Cerebellum (tissue), 4 donors: ENCODE measurements at places on chromosomes 13 and 19.

DNA sequence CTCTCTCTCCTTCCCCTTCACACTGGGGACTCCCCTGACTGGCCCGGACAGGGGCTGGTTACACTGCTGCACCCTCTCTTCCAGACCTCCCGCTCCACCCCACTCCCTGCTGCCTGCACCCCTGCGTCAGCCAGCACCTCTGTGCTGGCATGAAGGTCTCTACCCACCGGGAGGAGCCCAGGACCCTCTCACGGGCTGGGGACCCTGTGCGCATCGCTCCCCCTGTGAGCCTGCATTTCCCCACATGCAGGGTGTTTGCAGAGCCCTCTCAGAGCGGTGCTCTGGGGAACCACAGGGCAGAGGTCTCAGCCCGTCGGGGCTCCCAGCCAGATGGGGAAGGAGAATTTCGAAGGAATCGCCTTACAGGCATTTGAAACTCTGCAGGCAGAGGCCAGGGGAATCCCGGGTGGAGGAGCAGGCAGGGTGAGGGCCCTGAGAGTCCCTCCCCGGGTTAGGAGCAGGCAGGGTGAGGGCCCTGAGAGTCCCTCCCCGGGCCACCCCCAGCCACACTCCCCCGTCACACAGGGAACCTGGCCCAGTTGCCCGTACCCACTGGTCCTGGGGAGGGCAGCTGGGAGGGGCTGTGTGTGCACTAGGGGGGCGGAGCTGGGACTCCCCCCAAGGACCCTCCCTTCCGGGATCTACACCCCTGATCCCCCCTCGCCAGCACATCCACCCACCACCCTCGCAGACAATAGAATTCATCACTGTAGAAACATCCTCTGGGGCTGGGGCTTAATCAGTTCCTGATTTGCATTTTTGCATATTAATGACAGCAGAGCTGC lies 16.3 kb upstream of the TCF3 start:
- no peak for DNase-seq

- DNase-seq: peak; percentile 39
Observed at GRCh38 chr13:39415008-39415802, 187.8 kb downstream of the LHFPL6 start.

DNA sequence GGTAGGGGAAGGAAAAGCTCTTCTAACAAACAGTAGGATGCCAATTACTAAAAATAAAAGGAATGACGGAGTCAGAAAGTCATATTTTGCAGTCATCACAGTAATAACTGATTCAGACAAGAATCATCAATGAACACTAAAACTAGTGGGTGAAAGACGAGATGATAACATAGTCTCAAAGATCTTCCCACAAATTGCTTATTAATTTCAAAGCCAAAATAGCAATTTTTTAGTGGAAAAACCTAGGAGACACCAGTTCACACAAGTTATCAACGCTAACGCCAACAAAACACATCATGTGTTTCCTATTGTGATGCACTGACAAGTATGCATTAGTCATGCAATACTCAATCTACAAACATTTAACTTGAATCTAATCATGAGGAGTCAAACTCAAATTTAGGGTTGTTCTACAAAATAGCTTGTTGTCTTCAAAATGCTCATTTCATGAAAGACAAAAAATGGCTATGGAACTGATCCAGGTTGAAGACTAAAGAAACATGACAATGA lies 18.6 kb downstream of the ZNF233 start:
- no peak for DNase-seq

GRCh38 chr19:48768994-48769713 lies 13.8 kb downstream of the FGF21 start:
- no peak for DNase-seq

DNA sequence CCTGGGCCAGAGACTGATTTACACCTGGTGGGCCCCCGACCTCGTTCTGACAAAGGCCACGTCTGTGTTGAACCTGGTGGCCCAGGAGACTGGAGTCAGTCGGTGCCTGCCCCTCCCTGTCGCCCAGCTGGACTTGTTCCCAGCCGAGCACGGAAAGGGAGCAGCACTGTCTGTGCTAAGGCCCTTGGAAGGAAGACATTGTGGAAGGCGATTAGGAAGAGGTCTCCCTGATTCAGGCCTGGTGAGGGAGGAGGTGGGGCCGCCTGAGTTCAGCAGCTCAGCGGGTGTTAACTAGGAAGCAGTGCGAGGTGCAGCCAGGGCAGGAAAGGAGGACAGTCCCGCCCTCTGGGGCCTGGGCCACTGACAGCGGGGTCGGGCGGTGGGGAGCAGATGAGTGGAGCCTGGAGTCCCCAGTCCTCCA lies 64.7 kb downstream of the GPR12 start:
- DNase-seq: no peak

DNA sequence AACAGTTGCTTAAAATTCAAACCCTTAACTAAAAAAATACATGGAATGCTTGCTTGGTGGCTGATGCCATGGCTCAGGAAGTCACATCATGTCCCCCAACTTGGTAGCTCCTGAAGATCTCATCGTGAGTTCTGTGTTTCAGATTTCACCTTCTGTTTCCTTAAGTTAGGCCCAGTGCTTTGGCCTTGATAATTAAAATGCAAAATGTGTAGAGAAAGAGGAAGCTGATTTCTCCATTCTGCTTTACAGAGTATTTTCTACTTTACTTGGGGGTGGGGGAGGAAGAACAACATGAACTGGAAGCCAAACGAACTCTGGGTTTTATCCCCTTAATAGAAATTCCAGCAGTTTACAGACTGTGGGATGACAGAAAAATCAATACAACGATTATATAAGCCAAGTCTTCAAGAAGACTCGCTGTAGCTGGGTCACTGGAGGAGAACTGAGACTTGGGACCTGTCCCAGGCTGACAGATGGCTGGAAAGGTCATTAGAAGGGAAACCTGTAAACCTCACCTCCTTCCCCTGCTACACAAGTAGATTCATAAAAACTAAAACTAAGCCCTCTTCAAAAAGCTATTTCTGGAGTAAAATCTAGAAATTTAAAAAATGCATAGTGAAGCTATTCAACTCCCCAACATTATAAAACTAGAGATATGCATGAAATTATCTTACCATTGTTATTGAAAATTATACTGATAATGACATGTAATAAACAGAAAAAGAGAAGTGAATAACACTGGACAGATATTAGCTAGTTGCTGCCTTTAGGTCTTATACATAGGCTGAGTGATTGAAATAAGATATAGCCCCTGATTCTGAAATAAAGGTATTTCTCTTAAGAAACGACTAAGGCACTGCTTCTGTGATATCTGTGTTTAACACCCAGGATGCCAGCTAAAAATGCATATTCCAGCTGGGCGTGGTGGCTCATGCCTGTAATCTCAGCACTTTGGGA lies 22.1 kb upstream of the GGACT start:
- DNase-seq: peak; percentile 91

- no peak for DNase-seq
Observed at GRCh38 chr13:46480131-46480530, 72.8 kb upstream of the LRCH1 start.

- no peak for DNase-seq
Observed at GRCh38 chr19:1418496-1418775, 11.1 kb downstream of the DAZAP1 start.

GRCh38 chr19:30076101-30076551 lies 134.1 kb downstream of the URI1 start:
- no peak for DNase-seq

DNA sequence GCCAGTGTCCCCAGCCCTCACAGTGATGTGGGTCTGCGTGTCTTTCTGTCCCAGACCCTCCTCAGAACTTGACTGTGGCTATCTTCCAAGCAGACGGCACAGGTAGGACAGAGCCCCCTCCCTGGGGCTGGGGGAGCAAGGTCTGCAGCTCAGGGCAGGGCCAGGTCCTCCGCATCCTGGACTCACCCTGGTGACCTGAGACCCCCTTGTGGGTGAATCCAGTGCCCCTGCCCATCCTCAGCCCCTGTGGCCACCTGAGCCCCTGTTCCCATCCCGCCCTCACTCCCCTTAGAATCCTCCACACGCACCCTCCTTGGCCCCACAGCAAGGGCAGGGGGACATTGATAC lies 39.0 kb upstream of the CD33 start:
- DNase-seq: no peak

GRCh38 chr19:7697721-7698287 lies 4.1 kb downstream of the FCER2 start:
- DNase-seq: no peak

- DNase-seq: no peak
Observed at GRCh38 chr13:46683676-46684260, 113.2 kb downstream of the ESD start.

DNA sequence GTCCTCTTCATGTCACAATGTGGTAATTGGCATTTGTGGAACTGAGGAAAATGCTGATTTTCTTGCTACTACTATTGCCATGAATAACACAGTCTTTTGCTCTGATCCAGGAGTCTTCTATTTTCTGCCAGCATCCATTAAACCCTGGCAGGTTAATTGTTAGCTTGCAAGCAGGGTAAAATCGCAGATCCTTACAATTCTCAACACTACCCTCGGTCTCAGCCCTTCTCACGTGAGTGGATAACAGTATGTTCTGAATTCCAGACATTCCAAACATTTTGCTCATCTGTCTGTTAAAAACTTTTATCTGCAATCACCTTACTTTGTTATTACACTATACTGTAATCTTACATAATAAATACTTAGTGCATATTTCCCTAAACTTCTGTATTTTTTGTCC lies 251.3 kb upstream of the ATXN8OS start:
- DNase-seq: no peak

- no peak for DNase-seq
Observed at GRCh38 chr13:76939215-76939614, 9.1 kb upstream of the ACOD1 start.

DNA sequence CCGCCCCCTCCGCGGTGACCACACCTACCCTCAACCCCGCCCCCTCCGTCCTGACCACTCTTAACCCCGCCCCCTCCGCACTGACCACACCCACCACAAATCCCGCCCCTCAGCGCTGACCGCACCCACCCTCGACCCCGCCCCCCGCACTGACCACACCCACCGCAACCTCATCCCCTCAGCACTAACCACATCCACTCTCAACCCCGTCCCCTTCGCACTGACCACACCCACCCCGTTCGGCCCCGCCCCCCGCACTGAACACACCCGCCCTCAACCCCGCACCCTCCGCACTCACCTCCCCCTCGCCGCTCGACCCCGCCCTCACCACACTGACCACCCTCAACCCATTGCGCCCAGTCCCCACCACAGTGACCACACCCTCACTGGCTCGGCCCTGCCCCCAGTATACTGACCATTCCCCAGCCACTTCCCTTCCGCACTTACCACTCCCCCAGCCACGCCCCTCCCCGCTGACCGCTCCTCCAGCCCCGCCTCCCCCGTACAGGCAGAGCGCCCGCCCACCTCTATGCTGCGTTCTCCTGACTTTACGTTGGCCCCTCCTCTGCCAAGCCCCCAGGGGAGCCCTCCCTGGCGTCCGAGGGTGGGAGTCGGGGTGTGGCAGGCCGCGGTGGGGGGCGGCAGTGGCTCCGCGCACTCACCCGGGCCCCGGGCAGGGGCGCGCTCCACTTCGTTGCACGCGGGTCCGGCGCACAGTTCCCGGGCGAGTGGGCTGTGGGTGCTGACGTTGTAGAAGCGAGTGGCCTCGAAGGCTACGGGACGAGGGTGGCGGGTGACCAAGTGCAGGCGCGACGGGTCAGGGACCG lies 8.4 kb downstream of the F2RL3 start:
- peak; percentile 19 for DNase-seq

DNA sequence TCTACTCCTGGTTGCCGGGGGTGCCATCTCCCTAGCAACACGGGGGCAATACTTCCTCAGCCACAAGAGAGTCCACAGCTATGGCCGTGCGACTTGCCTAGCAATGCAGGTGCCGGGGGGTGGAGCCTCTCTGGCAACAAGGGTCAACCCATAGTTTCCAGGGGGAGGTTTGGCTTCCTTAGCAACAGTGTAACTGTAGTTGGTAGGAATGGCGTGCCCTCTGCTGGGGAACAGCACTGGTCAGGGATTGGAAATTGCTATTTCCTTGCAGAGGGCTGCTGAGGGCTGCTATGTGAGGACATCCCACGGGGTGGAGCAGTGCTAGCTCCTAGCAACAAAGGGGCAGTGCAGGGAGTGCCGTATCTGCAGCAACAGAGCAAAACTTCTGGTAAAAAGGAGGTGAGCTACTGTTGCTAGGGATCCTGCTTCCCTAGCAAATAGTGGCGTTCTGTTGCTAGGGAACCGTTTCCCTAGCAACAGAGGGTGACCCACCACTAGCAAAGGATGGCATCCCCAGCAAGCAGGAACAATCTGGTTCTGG lies 7.0 kb upstream of the TMC4 start:
- no peak for DNase-seq

- DNase-seq: no peak
Observed at GRCh38 chr13:74919914-74920313, 562.1 kb downstream of the TBC1D4 start.

DNA sequence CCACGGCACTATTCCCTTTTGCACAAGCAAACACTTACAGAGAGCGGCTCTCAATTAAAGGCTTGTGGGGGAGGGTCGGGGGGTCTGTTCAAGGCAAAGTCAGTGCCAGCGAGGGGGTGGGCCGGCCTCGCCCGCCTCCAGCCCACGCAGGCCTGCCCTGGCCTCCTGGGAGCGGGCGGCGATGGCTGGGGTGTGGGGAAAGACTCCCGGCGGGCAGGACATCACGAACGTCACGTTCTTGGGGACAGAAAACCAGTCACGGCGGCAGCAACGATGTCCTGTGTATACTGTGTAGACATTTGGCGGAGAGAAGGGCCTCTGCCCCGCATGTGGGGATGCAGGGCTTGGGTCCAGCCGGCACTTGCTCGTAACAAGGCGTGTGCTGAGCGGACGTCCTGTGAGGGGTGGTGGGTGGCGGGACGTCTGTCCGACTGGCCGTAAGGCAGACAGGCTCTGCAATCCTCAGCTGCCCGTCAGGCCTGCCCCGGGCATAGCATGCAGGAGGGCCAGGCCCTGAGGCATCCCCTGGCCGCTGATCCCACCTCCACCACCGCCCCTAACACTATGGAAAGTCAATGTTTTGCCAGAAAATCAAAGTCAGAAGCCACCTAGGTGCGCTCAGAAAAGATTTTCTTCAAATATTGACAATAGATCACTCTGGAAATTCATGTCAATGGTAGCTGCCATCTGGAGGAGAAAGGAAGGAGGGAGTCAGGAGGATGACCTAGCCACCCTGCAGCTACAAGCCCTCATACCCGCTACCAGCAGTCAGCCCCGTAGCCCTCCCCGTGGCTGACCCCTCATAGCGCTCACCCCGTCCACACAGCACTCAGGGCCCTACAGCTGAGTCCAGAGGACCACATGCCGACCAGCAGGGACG lies 5.8 kb upstream of the EPHX3 start:
- no peak for DNase-seq

DNA sequence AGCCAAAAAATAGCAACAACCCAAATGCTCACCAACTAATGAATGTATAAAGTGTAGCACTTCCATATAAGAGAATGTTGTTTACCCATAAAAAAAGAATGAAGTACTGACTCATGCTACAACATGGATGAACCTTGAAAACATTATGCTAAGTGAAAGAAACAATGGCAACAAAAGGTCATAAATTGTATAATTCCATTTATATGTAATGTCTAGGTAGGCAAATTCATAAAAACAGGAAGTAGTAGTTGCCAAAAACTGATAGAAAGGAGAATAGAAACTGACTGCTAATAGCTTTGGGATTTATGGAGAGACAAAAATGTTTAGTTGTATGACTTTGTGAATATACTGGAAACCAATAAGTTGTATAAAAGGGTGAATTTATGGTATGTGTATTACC lies 21.6 kb downstream of the MYCBP2 start:
- DNase-seq: no peak

GRCh38 chr19:20276011-20276731 lies 109.2 kb downstream of the ZNF486 start:
- DNase-seq: no peak
